Body of pancreas (tissue), 4 donors: ENCODE measurements at places on chromosomes 11 and 22. TPM values are rescaled to one million over a fixed set of nuclear protein-coding genes. Genes with fewer than 3 reads are reported as not detected.

DNA sequence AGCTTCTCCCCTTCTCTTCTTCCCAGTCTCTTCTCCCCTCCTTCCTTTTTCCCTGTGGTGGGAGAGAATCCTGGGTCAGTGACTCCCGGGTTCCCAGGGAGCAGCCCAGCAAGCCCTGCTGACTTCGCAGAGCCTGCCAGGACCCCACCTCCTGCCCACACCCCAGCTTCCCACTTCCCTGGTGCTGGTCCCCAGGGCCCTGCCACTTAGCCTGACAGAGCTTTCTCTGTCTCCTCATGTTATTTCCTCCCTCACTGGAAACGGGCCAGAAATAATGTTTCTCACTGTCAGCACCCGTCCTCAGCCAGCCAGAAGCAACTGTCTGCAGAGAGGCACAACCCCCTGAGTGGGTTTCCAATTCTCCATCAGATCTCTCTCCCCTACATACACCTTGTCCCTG is 27.1 kb downstream of the C11orf96 start:
- DNase-seq, result no peak

DNA sequence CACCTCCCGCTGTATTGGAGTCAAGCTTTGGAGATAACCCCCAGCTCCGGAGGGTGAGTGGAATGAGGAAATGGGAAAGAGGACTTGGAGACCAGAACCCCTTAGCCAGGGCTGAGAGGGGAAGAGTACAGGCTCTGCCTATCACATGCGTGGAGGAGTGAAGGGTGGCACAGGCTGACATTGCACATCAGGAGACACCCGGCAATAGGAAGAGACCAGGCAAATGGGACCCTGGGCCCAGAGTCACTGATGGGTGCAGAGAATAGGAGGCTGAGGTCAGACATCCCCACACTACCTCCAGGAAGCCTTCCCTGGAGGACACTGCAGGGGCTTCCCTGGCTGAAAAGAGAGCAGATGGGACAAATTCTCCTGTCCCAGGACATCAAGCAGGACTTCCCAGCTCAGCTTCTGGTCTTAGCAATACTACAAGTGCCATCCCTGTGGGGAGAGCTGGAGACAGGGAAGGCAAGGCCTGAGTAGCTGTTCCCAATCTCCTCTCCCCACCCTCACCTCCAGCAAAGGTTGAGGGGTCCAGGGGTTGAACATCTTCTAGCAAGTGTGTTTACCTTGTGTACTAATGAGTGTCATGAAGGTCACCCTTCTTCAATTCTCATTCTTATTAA is 160.7 kb downstream of the BUD13 start:
- no peak for DNase-seq

DNA sequence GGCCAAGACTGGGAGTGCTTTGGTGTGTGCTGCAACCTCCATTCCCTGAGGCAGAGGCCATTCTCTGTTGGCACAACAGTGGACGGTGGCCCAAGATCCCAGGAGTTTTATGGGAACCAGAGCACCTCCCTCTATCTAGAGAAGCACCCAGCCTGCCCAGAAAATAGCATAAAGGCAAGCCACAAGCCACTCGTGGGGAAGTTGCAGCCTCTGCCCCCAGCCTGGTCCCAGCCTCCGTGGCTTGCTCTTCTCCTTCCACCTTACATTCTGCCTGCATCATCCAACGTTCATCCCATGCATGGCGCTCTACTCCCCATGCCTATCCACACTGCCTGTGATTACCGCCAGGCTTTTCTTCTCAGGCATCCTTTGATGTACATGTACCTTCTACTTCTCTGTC is 15.8 kb downstream of the IL17RA start:
- no peak for DNase-seq

- peak; percentile 47 for DNase-seq
Observed at GRCh38 chr11:111946499-111946898, 9.4 kb downstream of the DIXDC1 start.

Gene MICAL2
- total RNA-seq, result 16.6 TPM

Gene HEPN1
- total RNA-seq, result not detected

DNA sequence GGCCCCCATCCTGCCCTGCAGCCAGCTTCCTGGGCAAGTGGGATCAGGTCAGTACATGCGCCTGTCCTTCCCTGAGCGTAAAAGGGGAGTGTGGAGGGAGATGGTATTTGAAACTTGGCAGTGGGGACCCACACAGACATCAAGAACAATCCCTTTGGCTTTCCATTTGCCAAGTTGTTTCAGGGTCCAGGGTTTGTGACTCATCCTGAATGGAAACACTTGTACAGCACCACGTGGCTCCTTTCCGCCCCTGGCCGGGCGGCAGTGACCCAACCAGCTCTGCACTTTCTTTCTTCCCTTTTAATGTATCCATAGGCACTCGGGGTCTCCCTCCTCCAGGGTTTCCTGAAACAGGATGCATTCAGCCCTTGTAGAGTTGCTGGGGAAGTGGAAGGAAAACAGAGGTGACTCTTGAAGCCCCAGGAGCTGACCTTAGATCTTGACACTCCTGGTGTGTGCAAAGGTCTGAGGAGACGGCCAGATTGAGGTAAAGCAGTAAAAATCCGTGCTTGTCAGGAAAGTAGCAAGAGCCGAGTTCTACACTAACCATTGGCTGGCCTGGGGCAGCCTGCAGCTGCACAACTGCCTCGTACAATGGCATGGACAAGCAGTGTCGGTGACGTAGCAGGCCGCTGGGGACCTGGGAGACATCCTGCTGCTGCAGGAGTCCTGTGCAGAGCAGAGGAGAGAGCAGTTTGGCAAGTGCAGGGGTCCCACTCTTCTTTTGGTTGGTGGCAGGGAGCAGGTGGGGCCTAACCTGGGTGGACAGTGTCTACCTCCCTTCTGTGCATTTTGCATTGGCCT is 189.8 kb downstream of the SNX19 start:
- DNase-seq, result no peak

Gene SLC5A1
- total RNA-seq, result 7.0 TPM

DNA sequence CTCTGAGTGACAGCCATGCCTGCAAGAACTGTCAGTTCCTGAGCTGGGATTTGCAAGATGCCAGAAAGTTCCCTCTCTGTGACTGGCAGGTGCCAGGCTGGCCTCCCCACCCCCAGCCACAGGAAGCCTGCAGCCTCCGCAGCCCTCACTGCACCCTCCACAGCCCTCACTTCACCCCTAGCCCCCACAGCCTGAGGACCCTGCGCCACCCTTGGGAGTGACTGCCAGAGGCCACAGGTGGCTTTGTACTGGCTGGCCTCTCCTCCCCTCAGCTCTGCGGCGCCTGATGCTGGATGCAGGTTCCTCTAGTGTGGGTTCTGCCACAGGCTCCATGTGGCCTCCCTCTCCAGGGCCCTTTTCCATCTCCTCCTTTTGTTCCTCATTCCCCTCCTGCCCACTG is 28.7 kb downstream of the MPPED1 start:
- DNase-seq, result no peak

DNA sequence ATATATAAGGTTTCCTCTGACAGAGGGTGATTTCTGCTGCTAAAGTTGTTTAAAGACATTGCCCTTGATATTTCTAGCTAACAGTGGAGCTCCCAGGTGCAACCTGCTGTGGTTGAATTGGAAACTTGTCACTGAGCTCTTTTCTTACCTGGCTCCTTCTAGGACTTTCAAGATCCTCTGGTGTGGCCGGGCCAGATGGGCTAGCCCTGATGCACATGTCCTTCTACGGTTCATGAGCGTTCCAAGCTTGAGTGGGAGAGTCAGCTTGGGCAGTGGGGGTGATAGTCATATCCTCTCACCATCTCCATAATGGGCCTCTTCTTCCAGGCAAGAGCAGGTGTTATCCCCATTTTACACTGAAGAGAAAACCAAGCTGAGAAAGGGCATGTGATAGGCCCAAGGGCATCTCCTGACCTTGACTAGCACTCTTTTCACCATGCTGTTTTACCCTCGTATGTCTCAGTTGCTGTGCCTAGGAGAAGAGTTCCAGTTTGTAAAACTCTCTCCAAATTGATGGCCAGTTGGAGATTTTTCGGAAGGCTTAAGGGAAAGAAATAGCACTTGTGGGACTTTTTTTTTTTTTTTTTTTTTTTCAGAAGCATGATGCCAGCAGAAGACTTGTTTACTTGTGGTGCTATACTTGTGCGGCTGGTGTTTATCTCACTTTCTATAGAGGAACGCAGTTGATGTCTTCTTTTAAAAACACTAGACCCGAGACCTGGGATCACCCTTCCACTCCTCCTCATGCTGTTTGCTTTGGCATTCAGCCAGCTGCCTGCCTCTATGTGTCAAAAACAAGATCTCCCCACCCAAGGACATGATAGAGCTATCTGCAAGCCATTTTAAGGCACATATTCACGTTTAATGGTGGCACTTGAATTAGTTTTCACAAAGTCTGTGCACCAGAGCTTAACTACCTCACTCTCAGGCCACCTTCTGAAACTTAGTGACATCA is 32.6 kb downstream of the TEAD1 start:
- peak; percentile 46 for DNase-seq

DNA sequence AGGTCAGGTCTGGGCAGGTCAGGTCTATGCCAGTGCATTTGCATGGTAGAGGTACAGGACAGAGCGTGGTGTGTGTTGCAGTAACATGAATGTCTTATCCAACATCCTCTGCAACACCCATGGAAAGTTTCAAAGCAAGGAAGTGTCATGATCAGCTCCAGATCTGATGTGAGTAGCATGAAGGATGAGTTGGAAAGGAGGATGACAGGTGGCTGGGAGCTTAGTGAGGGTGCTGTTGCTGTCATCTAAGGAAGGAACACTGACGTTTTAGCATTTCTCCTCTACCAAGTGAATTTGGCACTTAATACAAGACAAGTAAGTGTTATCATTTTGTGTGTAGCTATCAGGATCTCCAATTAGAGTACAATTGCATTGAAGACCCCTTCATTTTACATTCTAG is 65.1 kb downstream of the GRK3 start:
- no peak for DNase-seq

Gene GNAZ
- 0.33 TPM for total RNA-seq

Gene IFITM10
- total RNA-seq, result not detected

- DNase-seq, result peak; percentile 42
Observed at GRCh38 chr11:2725368-2726300, 25.8 kb upstream of the KCNQ1OT1 start.

DNA sequence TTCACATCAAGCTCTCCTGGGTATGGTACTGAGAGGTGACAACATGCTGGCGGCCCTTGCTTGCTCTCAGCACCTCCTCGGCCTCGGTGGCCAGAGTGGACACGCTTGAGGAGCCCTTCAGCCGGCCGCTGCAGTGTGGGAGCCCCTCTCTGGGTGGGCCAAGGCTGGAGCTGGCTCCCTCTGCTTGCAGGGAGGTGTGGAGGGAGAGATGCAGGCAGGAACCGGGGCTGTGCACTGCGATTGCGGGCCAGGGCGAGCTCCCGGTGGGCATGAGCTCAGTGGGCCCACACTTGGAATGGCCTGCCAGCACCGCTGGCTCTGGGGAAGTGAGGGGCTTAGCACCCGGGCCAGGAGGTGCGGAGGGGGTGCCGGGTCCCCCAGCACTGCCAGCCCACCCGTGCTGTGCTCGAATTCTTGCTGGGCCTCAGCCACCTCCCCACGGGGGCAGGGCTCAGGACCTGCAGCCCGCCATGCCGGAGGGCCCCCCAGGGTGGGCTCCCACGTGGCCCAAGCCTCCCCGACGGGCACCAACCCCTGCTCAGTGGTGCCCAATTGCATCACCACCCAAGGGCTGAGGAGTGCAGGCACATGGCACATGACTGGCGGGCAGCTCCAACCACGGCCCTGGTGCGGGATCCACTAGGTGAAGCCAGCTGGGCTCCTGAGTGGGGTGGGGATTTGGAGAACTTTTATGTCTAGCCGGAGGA is 106.2 kb downstream of the RAB38 start:
- no peak for DNase-seq

DNA sequence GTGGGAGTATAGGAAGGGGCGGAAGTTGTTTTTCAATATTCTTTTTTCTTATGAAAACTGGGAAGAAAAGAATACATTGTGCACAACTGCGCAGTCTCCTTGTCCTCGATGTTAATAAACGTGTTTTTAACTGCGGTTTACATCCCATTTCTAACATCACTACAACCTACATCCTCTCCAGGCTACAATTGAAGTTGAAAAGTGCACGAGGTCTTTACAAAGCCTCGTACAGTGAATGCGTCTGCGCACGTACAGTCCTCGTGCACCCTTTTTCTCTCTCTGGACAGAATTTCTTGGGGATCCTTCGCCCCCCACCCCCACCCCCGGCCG is 102.4 kb downstream of the WT1 start:
- DNase-seq, result no peak

Gene SPA17
- 1.3 TPM for total RNA-seq

DNA sequence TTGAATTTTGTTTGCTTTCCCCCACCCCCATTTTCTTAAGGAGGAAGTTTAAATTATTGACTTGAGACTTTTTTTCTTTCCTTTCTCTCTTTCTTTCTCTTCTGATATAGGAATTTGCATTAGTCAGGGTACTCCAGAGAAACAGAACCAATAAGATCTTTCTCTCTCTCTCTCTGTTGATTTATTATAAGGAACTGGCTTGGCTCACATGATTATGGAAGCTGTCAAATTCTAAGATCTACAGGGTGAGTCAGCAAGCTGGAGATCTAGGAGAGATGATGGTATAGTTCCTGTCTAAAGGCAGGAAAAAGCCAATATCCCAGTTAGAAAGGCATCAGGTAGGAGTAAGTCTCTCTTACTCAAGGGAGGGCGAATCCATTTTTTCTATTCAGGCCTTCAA is 64.0 kb downstream of the CCDC81 start:
- DNase-seq, result no peak

GRCh38 chr11:35013514-35014233 is 97.3 kb downstream of the PDHX start:
- no peak for DNase-seq

- DNase-seq, result no peak
Observed at GRCh38 chr11:111782109-111782741, 16.0 kb upstream of the PPP2R1B start.

Gene BIRC3
- 13.2 TPM for total RNA-seq
